ENCODE measurements at places on chromosomes 12 and 14.

DNA sequence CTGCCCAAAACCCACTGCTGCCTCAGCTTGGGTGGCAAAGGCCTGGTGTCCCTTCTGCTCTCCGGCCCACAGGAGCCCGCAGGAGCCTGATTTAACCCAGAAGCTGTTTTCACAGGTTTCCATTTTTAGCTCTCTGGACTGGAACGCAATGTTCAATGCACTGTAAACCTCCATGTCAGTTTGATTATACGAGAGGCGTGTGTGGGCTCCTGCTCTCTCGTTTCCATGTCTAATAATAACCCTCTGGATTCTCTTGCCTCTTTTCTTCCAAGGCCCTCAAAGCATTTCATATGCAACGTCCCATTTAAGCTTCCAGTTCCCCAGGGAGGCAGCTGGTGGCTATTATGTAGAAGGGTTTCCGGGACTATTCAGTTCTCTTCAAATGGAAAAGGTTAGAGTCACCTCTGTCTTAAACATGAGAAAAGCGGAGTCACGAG is 161.1 kb downstream of the SUDS3 start:
- DNase-seq, result no peak

- DNase-seq, result no peak
These were observed 21.2 kb upstream of the RNASE12 start for GRCh38 chr14:20612403-20612802.

GRCh38 chr12:90069711-90070110 is 361.1 kb upstream of the ATP2B1 start:
- DNase-seq, result no peak

GRCh38 chr14:34496679-34497513 is 34.9 kb upstream of the SPTSSA start:
- no peak for DNase-seq

- DNase-seq, result no peak
These were observed 5.4 kb downstream of the TXNRD1 start for GRCh38 chr12:104220931-104221330.

- DNase-seq, result no peak
These were observed 30.8 kb downstream of the NDUFA9 start for GRCh38 chr12:4679711-4680110.

DNA sequence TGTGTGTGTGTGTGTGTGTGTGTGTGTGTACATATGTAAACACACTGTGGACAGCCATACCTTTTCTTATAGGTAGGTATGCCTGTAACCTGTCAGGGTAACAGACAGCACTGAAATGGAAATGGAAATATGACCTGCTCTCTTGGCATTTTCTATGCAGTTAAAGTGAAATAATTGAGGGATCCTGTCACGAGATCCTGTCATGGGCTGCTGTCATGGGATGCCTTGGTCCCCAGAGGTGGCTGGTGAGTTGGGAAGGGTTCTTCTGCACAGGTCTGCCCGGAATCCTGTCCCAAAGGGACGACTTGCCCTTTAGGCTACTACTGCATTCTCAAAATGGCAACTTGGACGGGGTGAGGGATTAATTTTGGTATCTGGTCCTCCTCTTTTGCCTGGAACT is 47.3 kb downstream of the ELK3 start:
- DNase-seq, result peak; percentile 20

- no peak for DNase-seq
These were observed 2.0 kb downstream of the PTHLH start for GRCh38 chr12:27970401-27971120.

DNA sequence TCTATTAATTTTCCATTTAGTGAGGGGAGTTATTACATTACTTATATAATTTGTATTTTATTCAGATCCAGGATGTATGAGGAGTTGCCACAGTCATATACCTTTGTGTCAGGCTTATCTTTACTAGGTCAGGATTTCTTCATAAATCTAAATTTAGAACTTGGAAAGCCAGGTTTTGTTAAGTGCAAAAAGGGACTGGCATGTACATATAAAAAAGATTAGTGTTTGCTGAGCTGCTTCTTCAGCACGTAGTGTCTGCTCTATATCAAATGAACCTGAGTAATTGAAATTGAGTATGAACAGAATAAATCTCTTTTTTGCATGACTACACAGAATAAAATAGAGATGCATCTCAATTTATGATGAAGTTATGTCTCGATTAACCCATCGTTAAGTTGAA is 157.4 kb downstream of the NUBPL start:
- no peak for DNase-seq

DNA sequence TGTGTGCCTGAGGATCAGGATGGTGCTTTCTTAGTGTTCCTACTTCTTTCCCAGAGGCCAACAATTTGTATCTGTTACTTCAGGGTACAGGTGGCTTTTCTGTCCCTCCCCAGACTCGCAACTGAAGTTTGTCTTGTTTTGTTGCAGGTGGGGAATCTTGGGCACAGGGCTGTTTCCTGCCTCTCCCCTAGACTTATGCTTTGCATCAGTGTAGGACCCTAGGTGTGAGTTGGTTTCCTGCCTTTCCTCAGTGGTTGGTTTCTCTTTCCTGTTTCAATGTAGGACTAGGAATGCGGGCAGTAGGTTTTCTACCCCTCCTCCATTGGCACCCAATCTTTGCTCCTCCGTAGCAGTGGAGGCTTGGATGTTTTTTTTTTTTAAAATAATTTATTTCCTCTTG is 87.0 kb downstream of the TRMT5 start:
- no peak for DNase-seq

GRCh38 chr12:46342562-46343033 is 30.0 kb downstream of the SLC38A2 start:
- peak; percentile 47 for DNase-seq

- no peak for DNase-seq
These were observed 47.8 kb upstream of the KIF21A start for GRCh38 chr12:39490500-39491282.

DNA sequence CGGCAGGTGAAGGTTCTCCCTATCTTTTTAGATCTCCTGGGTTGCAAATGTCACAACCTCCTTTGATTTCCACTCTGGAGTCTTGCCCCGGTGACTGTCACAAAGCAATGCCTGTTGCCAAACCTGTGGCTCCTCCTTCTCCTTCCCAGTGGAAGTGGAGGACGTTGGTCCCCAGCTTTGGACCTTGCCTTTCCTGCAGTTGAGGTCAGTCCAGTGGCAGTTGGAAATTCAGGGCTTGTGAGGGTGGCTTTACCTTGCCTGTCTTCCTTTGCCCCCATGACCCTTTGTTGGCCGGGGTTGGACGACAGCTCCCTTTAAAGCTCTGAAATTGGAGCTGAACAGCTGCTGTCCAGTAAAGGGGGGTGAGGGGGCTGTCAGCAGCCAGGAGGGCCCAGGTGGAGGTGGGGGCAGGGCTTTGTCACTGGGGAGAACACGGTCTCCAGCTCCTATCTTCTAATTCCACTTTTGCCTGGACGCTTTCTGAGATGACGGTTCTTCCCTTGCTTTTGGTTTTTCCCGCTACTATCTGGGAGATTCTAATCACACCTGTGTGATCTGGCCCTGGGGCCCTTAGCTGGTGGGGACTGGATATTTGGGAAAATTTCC is 4.1 kb downstream of the TEAD4 start:
- no peak for DNase-seq
